ENCODE measurements at places on chromosomes 1 and 21. TPM values are rescaled to one million over a fixed set of nuclear protein-coding genes. Genes with fewer than 3 reads are reported as not detected.

The CNKSR1 gene
- total RNA-seq, result 0.52 TPM

DNA sequence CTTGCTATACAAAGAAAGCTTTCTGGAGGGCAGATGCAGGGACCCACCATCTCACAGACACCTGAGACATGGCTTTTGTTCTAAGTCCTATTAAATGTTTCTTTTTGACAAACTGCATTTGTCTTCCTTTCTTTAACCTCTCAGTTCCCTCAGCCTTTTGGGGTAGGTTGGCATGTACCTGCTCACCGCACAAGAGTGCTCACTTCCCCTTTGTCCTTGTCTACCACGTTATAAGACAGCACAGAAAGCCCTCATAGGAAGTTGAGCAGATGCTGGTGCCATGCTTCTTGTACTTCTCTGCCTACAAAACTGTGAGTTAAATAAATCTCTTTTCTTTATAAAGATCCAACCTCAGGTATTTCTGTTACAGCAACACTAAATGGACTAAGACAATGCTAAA, 31.9 kb upstream of the RGS21 start:
- DNase-seq, result no peak

The TENT5C gene
- total RNA-seq, result 0.12 TPM

GRCh38 chr1:39900662-39901463, 854 bp downstream of the MYCL start:
- no peak for DNase-seq

GRCh38 chr1:225343618-225344017, 84.2 kb downstream of the LBR start:
- DNase-seq, result peak; percentile 24

The FAM167B gene
- not detected for total RNA-seq

The HES4 gene
- total RNA-seq, result 10.6 TPM

The ESPN gene
- not detected for total RNA-seq

GRCh38 chr1:180094705-180095295, 59.9 kb upstream of the QSOX1 start:
- DNase-seq, result no peak

- DNase-seq, result no peak
Measured at GRCh38 chr21:15203740-15204139, 138.9 kb upstream of the NRIP1 start.

DNA sequence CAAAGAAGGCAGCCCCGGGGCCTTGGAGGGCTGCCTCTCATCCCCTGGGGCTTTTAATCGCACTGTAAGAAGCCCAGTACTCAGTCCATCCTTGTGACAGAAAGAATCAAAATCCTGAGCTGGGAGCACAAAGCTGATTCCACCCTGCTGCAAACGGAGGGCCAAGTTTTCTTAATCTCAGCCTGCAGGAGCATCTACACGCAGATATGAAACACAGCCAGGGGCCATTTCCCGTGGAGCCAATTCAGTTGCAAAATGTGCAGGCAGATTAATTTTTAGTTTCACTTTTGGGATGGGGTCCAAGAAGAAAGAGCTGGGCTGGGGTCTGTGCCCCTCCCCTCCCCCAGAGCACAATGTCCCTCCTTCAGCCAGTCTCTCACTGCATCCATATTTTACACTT, 4.4 kb downstream of the LYPD8 start:
- no peak for DNase-seq

DNA sequence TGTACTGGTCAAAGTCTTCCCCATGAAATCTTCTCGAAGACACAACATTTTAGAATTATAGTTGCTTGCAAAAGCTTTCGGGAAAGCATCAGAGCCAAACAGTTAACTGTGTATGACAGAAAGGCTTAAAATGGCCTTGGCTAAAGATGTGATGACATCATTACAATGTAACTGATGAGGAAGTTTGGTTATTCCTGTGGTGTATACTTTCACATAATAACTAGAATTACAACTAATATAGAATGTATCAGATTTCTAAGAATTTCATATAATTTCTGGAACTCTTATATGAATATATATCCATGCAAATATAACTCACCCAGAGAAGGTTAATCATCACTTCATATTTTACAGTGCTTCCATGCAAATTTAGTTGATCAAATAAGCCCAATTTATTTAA, 8.4 kb downstream of the TP73 start:
- no peak for DNase-seq

- DNase-seq, result no peak
Measured at GRCh38 chr1:179169616-179170467, 59.6 kb downstream of the ABL2 start.

The OLIG1 gene
- total RNA-seq, result not detected

- DNase-seq, result no peak
Measured at GRCh38 chr1:154666051-154666790, 58.2 kb upstream of the ADAR start.

- DNase-seq, result no peak
Measured at GRCh38 chr1:58477390-58477789, 69.1 kb downstream of the OMA1 start.
